NK-92 treated with Interleukin-12 subunit alpha and Interleukin-12 subunit beta, amount 100 ng/mL, for 24 hours (cell line): ENCODE measurements at places on chromosomes 3 and 15.

- no peak for DNase-seq
Measured at GRCh38 chr3:137105277-137105977, 147.6 kb downstream of the IL20RB start.

GRCh38 chr3:177431525-177432176, 234.4 kb upstream of the TBL1XR1 start:
- no peak for DNase-seq

GRCh38 chr3:131555456-131555855, 52.7 kb upstream of the MRPL3 start:
- no peak for DNase-seq

DNA sequence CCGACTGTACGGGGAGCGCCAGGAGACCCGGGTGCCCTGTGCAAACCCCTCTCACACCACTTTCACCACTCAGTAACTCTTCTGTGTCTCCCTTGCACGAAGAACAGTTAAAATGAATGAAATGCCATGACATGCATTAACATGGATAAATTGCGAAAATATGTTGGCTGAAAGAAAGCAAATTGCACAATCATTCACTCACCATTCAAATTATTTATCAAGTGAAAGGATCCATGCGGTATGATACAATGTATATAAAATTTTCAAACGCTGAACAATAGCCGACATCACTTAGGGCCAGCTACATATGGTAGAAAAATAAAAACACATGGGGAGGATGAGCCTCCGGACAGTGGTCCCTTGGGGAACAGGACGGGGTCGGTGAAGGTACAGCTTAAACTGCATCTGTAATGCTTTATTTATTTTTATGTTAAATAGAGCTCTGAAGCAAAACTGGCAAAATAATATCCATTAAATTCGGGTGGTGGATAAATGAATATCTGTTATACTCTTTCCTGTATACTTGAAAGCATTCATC, 45.9 kb downstream of the SLC12A8 start:
- DNase-seq, result no peak

DNA sequence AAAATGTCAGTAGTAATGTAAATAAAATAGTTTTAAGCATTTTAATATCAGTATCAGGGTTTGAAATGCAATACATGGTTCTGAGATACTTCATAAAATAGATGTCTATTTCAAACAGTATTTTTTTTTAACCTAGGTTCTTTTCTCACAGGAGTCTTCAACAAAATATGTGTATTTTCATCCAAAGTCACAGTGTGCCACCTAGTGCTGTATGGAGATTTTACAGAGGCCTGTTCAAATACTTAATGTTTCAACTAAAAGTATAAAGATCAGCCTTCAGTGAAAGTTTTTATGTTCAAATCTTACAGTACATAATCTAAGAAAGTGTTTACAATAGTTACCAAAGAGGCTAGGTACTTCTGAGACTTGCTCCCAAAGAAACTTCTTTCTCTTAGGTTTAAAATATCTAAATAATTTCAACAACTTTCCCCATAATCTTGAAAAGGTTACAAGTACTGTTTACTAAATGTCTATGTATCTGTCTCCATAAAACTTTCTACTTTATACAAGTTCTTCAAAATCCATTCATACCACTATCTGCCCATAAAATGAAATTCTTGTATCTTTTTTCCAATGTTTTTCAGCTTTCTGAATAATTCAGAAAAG, 38.3 kb downstream of the SCAPER start:
- DNase-seq, result no peak
